Esophagus squamous epithelium (tissue), 5 donors: ENCODE measurements at places on chromosomes 1 and 21.

DNA sequence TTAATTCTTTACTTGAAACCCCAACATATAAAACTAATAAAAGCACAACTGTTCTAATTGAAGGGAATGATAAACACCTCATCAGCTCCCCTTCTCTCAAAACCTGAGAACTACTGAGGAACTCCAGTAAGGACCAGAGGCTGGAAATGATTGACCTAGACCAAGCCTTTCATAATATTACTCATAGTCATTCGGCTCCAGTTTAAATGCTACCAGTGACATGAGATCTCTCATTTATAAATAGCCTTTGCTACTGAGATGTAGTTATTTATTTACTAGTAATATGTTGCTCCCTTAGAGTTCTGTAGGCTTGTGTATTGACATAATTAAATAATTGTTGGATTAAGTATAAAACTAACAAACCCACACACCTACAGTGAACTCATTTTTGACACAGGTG, 209.8 kb upstream of the PRMT6 start:
- no peak for DNase-seq

GRCh38 chr1:117851687-117852086, 77.7 kb downstream of the GDAP2 start:
- DNase-seq: no peak

DNA sequence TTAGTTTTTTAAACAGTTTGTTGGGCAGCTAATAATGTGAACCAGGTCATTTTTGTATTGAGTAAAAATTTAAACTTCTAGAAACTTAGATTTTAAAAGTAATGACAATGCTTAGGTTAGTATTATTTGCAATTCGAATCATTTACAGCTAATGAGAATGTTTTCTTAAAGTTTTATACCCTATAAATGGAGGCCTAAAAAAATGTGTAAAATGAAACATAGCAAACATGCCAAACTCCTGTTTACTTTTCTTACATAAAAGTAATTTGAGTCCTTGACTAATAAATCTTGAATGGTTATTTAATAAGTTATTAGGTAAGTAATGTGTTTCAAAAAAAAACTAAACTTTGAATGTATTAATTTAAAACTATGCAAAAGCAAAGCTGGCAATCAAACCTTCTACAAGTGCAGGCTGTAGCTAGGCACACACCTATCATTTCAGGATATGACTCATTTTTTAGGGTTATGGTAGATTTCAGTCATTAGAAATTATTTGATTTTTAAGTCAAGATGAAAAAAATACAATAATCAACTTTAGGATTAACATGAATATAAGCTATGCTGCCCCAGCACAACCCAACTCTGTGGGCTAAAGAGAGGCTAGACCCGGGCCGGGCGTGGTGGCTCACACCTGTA, 41.5 kb downstream of the CLSTN1 start:
- DNase-seq: no peak

- DNase-seq: no peak
Measured at GRCh38 chr1:23793018-23793781, 2.3 kb downstream of the LYPLA2 start.

GRCh38 chr1:215022741-215023141, 59.8 kb upstream of the KCNK2 start:
- DNase-seq: no peak

- no peak for DNase-seq
Measured at GRCh38 chr1:6185635-6186382, 5.7 kb upstream of the CHD5 start.

- no peak for DNase-seq
Measured at GRCh38 chr21:35470522-35470921, 421.4 kb upstream of the RUNX1 start.

- DNase-seq: no peak
Measured at GRCh38 chr1:99268021-99268420, 3.7 kb downstream of the PLPPR4 start.

DNA sequence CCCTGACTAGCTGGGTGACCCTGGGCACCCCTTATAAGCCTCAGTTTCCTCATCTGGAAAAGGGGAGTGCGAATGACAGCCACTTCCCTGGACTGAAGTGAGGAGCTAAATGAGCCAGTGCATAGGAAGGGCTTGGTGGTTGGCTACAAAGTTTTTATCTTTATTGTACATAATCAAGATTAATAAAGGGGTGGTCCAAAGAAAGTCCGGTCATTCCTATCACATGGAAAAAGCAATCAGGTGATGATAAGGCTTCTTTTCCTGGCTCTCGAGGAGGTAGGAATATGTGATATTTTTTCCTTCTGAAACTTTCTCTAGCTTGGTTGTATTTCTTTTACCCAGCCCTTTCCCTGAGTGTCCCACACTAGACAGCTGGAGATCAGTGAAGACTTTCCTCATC, 56.5 kb downstream of the TMCO4 start:
- DNase-seq: no peak
